ENCODE measurements at places on chromosomes 5 and 9.

DNA sequence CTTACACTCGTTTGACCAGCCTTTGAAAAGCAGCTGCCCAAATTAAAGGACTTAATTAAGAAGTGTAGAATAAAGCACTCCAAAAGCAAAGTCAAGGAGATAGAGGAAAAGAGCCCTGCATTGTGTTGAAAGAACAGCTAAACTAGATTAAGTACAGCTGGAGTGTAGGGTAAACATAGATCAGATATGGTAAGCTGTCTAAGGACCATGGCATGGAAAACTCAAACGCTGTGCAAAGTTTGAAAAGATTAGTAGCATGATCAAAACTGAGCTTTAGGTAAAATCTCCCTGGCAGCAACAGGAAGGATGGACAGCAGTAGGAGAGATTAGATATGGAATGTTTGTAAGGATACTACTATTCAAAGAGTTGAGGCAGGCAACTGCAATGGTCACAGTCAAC, 55.4 kb downstream of the BNC2 start:
- no peak for DNase-seq

- no peak for DNase-seq
These were observed 368.4 kb downstream of the TLE1 start for GRCh38 chr9:81320909-81321482.

- DNase-seq = peak; percentile 5
These were observed 428.8 kb upstream of the CDH6 start for GRCh38 chr5:30764704-30765103.

DNA sequence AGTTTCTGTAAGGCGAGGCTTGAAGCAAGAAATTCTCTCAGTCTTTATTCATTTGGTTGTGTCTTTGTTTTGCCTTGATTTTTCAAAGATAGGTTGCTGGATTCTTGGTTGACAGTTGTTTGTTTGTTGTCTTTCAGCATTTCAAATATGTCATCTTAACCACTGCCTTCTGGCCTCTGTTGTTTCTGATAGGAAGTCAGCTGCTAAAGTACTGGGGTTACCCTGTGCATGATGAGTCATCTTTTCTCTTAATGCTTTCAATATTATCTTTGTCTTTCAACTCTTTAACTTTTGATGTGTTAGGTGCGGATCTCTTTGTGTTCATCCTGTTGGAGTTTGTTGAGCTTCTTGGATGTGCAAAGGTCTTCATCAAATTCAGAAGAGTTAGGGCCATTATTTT, 1571.3 kb downstream of the MAT2B start:
- DNase-seq = no peak

DNA sequence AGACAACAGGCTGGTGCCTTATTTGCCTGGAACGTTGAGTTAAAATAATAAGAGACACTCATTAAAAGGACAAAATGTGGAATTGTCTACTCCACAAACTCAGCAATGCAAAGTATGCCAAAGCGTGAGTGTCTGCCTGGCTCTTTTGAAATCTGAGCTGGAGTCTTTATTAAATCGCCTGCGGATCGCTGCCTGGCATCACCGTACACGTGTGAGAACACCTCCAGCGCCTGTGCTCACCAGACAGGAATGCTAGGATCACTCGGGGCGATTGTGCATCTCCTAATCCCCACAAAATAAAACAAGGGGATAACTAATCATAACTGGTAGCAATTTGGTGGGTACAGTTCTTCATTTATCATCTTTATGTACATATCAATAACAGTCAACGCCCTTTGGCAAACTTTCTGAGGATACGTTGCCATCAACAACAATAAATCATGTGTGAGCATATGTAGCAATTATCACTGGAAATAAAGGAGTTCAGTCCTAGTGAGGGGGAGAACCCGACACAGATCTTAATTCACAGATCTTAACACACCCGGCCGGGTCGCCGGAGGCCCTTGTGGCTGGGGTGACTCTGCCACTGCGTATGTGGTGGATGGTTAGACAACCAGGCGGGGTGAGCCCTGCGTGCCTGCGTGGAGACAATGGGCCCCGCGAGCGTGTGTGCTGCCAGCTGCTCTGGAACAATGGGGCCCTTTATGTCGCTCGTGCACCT, 284.9 kb upstream of the IRX1 start:
- DNase-seq = peak; percentile 84

- DNase-seq = peak; percentile 53
These were observed 86.6 kb downstream of the ZNF608 start for GRCh38 chr5:124659798-124660197.

All from fibroblast of skin of abdomen (primary cell).